ENCODE measurements at places on chromosomes 4 and X.

- DNase-seq = peak; percentile 36
These were observed 38.7 kb upstream of the PDK3 start for GRCh38 chrX:24426340-24426913.

DNA sequence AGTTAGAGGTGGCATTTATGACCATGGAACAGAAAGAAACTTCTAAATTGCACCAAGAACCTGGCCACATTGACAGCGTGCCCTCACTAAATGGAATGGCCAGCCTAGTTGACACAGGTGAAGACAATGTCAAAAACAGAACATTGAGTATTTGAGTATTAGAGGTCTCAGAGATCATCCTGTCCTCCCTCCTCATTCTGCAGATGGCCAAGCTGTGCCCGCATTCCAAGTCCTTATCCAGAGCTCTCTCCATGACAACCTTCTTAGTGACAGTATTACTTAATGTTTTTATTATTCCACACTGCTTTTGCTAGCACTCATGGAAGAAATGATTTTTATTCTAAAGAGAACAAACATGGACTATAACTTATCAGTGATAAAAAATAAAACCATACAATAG lies 9.9 kb upstream of the CCDC110 start:
- DNase-seq = no peak

- no peak for DNase-seq
These were observed 102.3 kb upstream of the NUDT6 start for GRCh38 chr4:123024710-123025109.

DNA sequence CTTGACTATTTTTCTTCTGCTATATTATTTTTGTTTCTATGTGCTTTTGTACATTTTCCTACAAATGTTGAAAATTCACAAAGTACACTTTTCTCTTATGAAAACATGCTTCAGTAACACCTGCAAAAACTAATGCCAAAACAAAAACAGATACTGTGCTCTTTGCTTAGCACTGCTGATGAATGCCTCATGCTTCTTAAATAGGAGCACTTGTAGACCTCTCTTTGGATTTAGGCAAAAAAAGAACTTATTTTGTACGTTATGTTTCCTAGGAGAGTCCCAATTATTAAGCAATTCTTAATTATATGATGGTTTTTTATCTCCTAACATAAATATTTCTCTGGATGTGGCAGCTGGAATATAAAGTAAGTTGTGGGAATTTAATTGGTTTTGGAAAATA lies 285.0 kb upstream of the ARSJ start:
- DNase-seq = no peak

- no peak for DNase-seq
These were observed 558.7 kb downstream of the SPRY1 start for GRCh38 chr4:123955167-123955800.

DNA sequence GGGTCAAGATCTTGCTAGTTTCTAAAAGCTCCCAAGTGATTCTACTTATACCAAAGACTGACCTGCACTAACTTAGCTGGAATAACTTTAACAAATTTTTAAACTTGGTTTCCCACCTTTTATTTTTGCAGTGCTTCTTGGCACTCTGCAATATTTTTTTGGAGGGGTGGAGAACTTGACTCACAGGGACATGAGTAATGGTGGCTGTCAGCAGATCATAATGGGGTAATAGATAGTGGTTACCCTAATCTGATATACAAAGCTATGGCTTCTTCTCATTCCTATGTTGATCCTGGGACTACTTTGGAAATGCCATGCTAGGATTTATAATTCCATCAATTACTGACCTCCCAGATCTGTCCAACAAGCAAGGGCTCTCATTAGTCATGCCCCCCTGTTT lies 295.7 kb downstream of the GPAT3 start:
- no peak for DNase-seq

GRCh38 chr4:98945297-98945850 lies 16.4 kb upstream of the EIF4E start:
- DNase-seq = peak; percentile 41

DNA sequence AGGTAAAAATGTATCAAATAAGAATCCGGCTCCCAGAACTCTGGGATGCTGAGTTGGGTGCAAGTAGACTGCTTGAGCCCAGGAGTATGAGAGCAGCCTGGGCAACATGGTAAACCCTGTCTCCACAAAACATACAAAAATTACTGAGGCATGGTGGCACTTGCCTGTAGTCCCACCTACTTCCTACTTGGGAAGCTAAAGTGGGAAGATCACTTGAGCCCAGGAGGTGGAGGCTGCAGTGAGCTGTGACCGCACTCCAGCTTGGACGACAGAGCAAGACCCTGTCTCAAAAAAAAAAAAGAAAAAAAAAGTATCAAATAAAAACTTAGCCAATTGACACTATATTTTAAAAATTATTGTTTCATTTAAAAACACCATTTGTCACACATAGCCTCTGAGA lies 84.4 kb downstream of the FBXW7 start:
- DNase-seq = no peak

GRCh38 chr4:40307627-40308497 lies 27.3 kb upstream of the CHRNA9 start:
- no peak for DNase-seq

GRCh38 chr4:141580523-141580922 lies 55.9 kb upstream of the IL15 start:
- DNase-seq = peak; percentile 9

DNA sequence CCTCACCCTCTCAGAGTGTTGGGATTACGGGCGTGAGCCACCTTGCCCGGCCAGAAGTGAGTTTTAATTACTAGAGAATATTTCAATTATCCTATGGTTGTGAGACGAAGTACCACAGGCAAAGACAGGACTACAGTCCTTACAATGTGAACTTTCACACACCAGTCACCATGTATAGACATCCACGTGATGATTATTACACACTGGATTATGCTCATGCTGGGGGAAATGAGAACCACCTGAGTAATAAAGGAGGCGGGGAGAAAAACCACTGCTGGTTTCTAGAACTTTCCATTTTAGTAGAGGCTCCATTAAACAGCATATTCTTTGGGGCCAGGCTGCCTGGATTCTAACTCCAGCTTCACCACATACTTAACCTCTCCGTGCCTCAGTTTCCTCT lies 42.5 kb upstream of the TLR2 start:
- no peak for DNase-seq

- DNase-seq = peak; percentile 84
These were observed 31.9 kb downstream of the F8A1 start for GRCh38 chrX:154918060-154918483.

DNA sequence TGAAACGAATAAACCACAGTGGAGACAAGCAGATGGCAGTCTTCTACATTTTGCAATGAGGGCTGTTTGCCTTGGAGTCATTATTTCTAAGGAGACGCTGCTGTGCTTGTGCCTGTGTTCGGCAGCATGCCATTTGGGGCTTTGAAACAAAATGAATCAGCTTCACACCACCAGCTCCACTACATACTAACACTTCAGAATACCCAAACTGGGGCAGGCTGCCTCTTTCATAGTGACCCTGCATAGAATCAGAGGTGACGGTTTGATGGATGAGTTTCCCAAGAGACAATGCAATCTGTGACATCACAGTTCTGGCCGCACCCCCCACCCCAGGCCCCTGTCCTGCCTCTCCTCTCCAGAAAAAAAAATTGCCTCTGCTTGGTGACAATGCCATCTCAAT lies 57.1 kb upstream of the MID1 start:
- no peak for DNase-seq

GRCh38 chrX:130502016-130502570 lies 100.3 kb downstream of the RBMX2 start:
- DNase-seq = no peak

- DNase-seq = no peak
These were observed 172.8 kb upstream of the EDNRA start for GRCh38 chr4:147307896-147308674.

DNA sequence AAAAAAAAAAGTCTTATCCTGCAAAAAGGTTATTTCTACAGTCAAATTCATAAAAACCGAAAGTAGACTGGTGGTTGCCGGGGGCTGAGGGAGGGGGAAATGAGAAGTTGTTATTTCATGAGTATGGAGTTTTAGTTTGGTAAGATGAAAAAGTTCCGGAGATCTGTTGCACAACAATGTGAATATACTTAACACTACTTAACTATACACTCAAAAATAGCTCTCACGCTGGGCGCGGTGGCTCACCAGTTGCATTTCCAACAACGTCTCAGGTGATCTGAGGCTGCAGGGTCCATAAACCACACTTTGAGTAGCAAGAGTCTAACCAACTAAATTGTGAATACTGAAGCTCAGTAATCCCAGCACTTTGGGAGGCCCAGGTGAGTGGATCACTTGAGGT lies 52.4 kb downstream of the ANOS1 start:
- no peak for DNase-seq

DNA sequence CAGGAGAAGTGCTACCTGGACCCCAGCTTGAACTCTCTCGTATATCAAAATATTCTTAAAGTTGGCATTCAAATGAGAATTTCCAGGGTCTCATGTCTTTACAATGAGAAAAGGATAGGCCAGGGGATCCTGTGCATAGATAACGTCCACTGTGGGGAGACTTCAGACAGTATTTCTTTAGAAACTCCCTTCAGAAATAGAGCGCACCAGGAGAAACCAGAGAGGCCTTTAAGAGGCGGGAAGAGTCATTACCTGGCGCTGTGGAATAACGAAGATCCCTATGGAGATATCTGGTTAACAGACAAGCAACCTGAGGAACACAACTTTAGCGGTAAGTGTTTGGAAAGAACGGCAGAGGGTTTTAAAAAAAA lies 600 bp downstream of the RADX start:
- no peak for DNase-seq

- DNase-seq = peak; percentile 10
These were observed 38.7 kb downstream of the PPP1R2C start for GRCh38 chrX:42739258-42739657.

- DNase-seq = peak; percentile 91
These were observed 18.8 kb upstream of the TMSB4X start for GRCh38 chrX:12955882-12956703.

- peak; percentile 33 for DNase-seq
These were observed 226.1 kb downstream of the SPCS3 start for GRCh38 chr4:176545872-176546271.

GRCh38 chr4:106512706-106513105 lies 144.1 kb upstream of the GIMD1 start:
- no peak for DNase-seq

DNA sequence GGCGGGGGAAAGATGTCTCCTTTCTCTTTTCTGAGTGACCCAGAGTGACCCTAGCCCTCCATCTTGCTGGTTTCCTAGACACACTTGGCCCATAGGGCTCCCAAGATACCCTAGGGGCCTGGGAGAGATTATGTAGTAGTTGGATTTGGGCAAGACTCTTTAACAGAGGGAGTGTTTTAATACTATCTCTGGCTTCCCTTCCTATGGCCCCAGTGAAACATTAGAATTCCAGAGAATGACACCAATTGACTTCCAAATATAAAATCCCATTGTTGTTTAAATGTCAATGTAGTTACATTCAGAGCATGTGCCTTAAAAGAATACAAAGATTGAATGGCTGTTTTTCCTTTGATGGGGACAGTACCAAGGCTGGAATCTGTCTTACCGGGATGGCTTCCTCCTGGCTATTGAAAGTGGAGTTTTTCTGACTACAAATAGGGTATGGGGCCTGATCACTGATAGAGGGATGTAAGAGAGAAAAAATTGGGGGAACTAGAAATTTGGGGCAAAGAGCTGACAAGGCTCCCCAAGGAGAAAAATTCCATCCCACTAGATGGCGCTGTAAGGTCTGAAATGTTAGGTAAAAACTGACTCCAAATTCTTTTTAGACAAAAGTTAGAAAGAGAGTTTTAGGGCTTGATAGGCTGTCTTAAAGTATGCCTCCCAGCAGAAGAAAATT lies 10.7 kb downstream of the TENT5D start:
- DNase-seq = no peak

GRCh38 chrX:70033348-70034051 lies 16.2 kb downstream of the AWAT2 start:
- DNase-seq = peak; percentile 56

GRCh38 chrX:30220661-30221060 lies 5.3 kb downstream of the MAGEB2 start:
- DNase-seq = no peak

DNA sequence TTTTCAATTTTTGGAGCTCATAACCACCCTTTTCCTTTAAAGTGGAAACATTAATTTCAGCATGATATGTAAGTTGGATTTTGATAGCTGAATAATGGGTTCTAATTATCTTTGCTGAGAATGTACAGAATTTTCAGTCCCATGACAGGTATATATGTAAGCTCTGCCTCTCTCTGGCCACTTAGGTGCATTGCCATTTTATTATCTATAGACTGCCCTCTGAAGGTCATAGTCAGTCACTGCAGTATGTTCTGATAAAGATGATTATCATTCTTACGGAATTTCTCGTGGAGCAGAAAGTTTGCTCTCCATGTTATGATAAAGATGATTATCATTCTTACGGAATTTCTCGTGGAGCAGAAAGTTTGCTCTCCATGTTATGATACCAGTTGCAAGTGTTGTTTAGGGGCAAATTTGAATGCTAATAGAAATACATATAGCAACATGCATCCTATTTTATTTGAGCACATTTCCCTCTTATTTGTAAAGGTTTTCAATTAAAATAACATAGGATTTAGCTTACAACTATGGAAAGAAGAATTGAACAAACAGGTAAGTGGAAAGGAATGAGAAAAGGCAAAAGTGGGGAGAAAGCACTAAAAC lies 10.4 kb downstream of the AFP start:
- peak; percentile 79 for DNase-seq

GRCh38 chr4:10577018-10577417 lies 107.5 kb downstream of the CLNK start:
- no peak for DNase-seq

DNA sequence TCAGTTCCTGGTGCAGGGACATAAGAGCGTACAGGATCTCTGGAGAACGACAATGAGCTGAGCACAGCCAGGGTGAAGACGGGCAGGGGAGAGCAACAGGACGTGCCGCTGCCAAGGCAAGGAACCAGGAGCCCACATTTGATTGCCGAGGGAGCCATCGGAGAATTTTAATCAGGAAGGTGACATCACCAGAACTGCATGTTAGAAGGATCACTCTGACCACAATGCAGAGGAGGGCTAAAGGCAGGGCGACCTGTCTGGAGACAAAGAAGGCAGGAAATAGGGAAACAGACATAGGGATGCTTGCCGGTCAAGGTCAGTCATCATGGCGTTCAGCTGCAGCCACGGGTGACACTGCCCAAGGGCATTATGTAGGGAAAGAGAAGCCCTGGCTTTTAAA lies 81.4 kb downstream of the RBM47 start:
- peak; percentile 31 for DNase-seq
